Fibroblast of villous mesenchyme (primary cell): ENCODE measurements at places on chromosomes 13 and 19. TPM values are rescaled to one million over a fixed set of nuclear protein-coding genes. Genes with fewer than 3 reads are reported as not detected.

Gene METTL21C
- total RNA-seq = not detected in 2 replicates

Gene ZSCAN1
- total RNA-seq = not detected in 2 replicates

Gene PABPC3
- total RNA-seq = under 0.01 TPM in 2 replicates

Gene TEX26
- under 0.01 TPM in 1 of 2 replicates, not detected in the other for total RNA-seq

Gene GET3
- total RNA-seq = 79.2 and 82.5 TPM in 2 replicates

Gene SLC8A2
- total RNA-seq = not detected in 2 replicates

Gene LAIR1
- total RNA-seq = under 0.01 TPM in 1 of 2 replicates, not detected in the other
